ENCODE measurements at places on chromosomes 7 and 10.

- DNase-seq, result no peak
Measured at GRCh38 chr7:93048136-93048930, 69.4 kb downstream of the SAMD9 start.

- DNase-seq, result no peak
Measured at GRCh38 chr10:43128958-43129706, 9.1 kb upstream of the CSGALNACT2 start.

DNA sequence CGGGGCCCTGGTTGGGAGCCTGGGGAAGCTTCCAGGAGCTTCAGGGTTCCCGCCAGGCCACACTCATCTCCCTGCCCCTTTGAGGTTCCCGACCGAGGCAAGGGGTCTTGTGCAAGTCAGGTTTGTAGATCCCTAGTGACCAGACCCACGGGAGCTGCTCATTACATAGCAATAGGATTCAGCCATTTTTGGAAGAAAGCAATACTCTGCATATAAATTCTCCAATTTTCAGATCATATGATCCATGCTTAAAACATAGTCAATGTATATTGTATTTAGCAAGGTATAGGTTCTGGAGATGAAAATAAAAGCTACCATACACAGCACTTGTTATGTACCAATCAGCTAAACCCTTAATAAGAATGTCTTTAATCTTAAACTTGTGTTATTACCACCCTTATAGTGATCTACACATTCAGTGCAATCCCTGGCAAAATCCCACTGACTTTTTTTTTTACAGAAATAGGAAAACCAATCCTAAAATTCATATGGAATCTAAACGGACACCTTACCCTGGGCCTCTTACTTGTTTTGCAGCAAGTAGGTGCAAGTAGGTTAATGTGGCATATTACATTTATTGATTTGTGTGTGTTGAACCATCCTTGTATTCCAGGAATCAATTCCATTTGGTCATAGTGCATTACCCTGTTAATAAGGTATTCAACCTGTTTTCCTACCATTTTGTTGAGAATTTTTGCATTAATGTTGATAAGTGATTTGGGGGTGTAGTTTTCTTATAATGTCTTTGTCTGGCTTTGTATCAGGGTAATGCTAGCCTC, 13.8 kb upstream of the FKBP9 start:
- no peak for DNase-seq

- DNase-seq, result no peak
Measured at GRCh38 chr10:129864601-129865126, 99.4 kb downstream of the EBF3 start.

- DNase-seq, result no peak
Measured at GRCh38 chr10:83820033-83820432, 319.3 kb upstream of the GHITM start.

- DNase-seq, result no peak
Measured at GRCh38 chr10:47040041-47040491, 128.8 kb downstream of the PTPN20 start.

GRCh38 chr10:116190883-116191282, 82.1 kb downstream of the GFRA1 start:
- no peak for DNase-seq

All from pulmonary artery endothelial cell (primary cell).